ENCODE measurements at places on chromosomes 2 and 18. TPM values are rescaled to one million over a fixed set of nuclear protein-coding genes. Genes with fewer than 3 reads are reported as not detected.

GRCh38 chr2:105580870-105581554 lies 163.7 kb upstream of the NCK2 start:
- H3K27me3 ChIP-seq, result peaks cover 13% of the 10 kb centered on the region
- H3K4me1 ChIP-seq, result no peaks in the 10 kb centered on the region
- H3K4me3 ChIP-seq, result no peak overlapping the region
- H3K36me3 ChIP-seq, result no peaks in the 10 kb centered on the region

Gene UGT1A7
- total RNA-seq, result not detected

DNA sequence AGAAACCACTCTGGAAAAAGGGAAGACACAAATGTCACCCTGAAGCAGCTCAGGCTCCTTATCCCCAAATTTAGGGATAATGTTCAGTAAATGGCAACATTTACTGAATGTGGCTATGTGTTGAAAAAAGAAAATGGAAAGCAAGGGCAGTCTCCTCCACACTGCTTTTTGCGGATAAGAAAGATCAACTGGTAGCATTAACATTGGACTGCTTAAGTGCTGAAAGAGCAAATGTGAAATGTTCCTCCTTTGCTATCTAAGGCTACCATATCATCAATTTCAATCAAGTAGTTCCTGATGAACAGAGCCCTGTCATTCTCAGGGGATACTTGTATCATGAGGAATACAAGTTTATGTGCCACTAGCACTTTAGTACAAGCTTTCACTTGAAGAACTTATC lies 12.5 kb downstream of the FBXO11 start:
- H3K36me3 ChIP-seq, result no peaks in the 10 kb centered on the region
- H3K4me1 ChIP-seq, result peaks cover 42% of the 10 kb centered on the region
- DNase-seq, result no peak
- H3K27me3 ChIP-seq, result no peaks in the 10 kb centered on the region

DNA sequence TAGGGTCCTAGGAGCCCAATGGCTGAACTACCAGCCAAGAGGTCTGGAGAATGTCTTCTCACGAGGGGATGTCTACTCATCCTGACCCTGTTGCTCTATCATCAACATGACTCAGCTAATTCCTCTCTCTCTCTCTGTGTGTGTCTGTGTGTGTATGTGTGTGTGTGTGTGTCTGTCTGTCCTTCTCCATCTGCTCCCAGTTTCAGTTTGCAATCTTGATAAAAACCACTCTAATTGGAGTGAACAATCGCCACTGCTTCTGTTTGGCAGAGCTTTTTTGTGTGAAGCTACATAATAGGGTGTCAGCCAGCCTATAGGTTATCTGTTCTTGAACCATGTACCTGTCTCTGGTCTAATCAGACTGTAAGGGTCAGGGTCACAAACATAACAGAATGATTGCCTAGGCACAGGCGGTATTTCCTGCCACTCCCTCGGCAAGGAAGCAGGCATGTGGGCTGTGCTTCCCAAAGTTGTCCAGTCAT lies 219.8 kb downstream of the SH3BP4 start:
- H3K36me3 ChIP-seq, result no peaks in the 10 kb centered on the region
- H3K4me3 ChIP-seq, result peak overlapping the region; percentile 45
- peak; percentile 90 for DNase-seq
- no peaks in the 10 kb centered on the region for H3K27me3 ChIP-seq
- H3K4me1 ChIP-seq, result peaks cover 38% of the 10 kb centered on the region

DNA sequence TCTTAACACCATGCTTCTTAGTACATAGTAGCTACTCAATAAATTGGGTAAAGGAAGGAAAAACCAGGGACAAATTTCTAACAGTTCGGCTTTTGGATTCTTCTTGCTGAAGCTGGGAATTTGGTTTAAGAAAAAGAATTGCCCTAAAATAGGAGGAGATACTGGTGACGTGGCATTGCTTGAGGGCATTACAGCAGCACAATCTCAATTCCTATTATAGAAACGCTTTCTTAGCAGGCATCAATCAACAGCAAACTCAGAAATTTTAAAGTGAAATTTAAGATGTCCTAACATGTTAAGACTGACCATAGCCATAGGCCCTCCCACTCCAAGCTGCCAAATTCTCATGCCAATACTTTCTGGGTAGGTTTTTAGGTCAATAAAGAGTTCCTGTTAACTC lies 169.5 kb downstream of the SRBD1 start:
- H3K27ac ChIP-seq, result no peak overlapping the region
- H3K4me3 ChIP-seq, result no peak overlapping the region
- peaks cover 26% of the 10 kb centered on the region for H3K4me1 ChIP-seq
- 0 out of 2 replicates have a peak, but pooled peaks cover 4% of the 10 kb centered on the region for H3K36me3 ChIP-seq
- no peaks in the 10 kb centered on the region for H3K27me3 ChIP-seq

DNA sequence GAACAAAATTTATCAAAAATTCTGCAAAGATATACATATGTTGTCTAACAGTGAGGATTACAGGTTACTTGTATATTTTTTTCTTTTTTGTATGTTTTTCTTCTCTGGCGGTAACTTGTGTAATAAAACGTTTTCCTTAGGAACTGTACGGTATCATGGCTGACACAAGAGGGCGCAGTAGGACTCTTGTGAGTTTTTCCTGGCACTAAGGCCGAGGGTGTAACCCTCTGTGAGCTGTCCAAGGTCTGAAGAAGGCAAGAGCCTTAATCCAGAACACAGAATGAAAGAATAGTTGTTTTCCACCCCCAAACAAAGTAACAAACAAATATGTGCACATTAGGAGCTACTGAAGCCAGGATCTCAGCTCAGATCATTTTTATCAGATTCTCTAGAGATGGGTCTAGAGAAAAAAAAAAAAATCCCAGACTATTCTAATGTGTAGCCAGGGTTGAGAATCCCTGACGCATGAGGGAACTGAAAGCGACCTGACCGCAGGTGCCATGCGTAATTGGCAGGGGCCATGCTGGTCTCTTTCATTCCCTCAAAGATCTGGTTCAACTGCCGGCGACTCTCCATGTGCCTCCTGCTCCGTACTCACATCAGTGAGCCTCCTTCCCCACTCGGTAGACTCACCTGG lies 27.0 kb downstream of the TMEM200C start:
- DNase-seq, result peak; percentile 94
- H3K4me3 ChIP-seq, result no peak overlapping the region
- H3K27me3 ChIP-seq, result no peaks in the 10 kb centered on the region
- no peaks in the 10 kb centered on the region for H3K4me1 ChIP-seq
- no peaks in the 10 kb centered on the region for H3K36me3 ChIP-seq
- no peak overlapping the region for H3K27ac ChIP-seq

DNA sequence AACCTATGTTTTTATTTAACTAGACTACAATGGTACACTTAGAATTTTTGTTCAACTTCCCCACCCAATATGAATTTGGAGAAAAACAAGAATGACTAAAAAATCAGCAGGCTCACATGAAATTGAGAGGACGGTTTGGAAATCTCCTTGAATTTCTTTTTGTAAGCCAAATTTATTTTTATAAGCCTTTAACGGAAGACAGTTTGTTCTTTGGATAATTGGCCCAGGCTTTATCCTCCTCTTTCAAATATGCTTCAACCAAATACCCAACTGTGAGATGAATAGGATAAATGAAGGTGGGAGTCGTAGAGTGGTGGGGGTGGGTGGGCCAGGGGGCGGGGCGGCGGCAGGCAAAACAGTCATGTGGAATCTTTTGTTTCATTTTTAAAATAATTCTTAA lies 60.6 kb downstream of the FMNL2 start:
- DNase-seq, result no peak
- H3K27ac ChIP-seq, result peak overlapping the region; percentile 69
- H3K4me1 ChIP-seq, result peaks cover 31% of the 10 kb centered on the region

DNA sequence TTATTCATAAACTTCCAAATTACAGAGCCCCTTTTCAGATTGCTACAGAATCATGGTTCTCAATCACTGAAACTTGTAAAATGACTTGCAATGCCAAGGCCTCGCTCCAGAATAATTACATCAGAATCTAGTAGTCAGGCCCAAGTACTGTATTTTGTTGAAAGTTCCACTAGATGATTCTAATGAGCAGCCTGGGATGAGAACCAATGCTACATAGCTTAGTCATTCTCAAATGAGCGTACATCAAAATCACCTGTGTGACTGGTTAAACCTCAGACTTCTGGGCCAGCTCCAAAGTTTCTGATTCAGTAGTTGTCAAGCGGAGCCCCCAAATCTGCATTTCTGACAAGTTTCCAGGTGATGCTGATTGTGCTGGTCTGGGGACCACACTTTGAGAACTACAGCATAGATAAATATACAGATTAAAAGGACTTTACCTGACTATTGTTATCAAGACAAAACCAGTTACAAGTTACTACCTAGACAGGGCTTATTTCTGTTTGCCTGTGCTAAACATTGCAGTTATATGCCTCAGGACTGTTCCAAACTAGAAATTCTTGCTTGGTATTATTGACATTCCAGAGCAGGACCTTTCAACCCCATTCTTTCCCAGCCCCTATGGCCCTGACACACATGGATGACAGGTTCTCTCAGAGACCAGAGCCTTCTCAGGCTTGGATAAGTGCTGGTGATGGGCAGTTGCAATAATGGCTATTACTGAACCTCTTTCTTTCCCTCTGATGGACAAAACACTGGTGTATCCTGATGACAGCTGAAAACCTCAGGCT lies 83.1 kb downstream of the UPP2 start:
- no peak for DNase-seq
- H3K27me3 ChIP-seq, result no peaks in the 10 kb centered on the region
- H3K4me3 ChIP-seq, result no peak overlapping the region
- no peaks in the 10 kb centered on the region for H3K4me1 ChIP-seq

Gene PXDN
- 291 TPM for total RNA-seq

GRCh38 chr2:45697190-45697589 lies 45.7 kb downstream of the PRKCE start:
- H3K4me1 ChIP-seq, result peaks cover 29% of the 10 kb centered on the region
- no peak for DNase-seq
- H3K4me3 ChIP-seq, result no peak overlapping the region
- H3K27me3 ChIP-seq, result no peaks in the 10 kb centered on the region
- no peaks in the 10 kb centered on the region for H3K36me3 ChIP-seq
- H3K27ac ChIP-seq, result no peak overlapping the region

DNA sequence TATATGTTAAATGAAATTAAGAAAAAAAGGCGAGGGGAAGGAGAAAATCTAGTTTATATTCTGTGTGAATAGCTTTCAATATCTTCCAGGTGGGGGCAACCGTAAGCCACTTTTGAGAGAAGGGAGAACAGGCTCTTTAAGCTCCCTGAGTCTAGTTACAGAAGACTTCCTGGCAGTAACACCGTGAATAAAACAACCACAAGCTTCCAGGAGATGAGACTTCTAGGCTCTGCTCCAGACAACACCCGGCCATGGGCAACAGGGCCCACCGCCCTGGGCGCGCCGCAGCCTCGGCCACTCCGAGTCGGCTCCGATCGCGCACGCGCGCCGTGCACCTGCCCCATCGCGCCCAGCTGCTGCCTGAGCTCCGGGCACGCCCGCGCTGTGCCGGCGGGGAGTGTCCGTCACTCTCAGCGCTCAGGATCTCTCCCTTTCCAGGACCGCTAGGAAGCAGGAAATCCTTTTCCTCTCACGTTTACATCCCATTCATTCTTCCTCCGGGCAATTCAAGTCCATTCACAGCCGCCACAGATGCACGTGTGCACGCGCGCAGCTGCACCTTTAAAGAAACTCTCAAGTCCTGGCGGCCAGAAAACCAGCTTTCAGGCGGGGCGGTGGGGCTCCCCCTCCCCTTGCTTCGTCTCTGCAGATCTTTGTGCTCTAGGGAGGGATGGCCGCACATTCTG lies 19.4 kb upstream of the PAX3 start:
- peaks cover 78% of the 10 kb centered on the region for H3K27me3 ChIP-seq
- peak; percentile 70 for DNase-seq
- no peak overlapping the region for H3K27ac ChIP-seq
- peak overlapping the region; percentile 66 for H3K4me3 ChIP-seq
- H3K4me1 ChIP-seq, result no peaks in the 10 kb centered on the region
- no peaks in the 10 kb centered on the region for H3K36me3 ChIP-seq

- H3K4me3 ChIP-seq, result no peak overlapping the region
- H3K27ac ChIP-seq, result peak overlapping the region; percentile 1
- H3K4me1 ChIP-seq, result peaks cover 50% of the 10 kb centered on the region
- H3K27me3 ChIP-seq, result no peaks in the 10 kb centered on the region
Observed at GRCh38 chr2:37782721-37783371, 111.4 kb upstream of the CDC42EP3 start.

Gene ALLC
- not detected for total RNA-seq

Gene RAB6C
- total RNA-seq, result not detected

- H3K27me3 ChIP-seq, result no peaks in the 10 kb centered on the region
- H3K27ac ChIP-seq, result no peak overlapping the region
- no peak overlapping the region for H3K4me3 ChIP-seq
- peaks cover 3% of the 10 kb centered on the region for H3K36me3 ChIP-seq
- DNase-seq, result no peak
Observed at GRCh38 chr18:80106482-80107051, 2.5 kb upstream of the ADNP2 start.

Gene MOCOS
- total RNA-seq, result 26.2 TPM

Gene C2orf80
- total RNA-seq, result not detected

- no peaks in the 10 kb centered on the region for H3K4me1 ChIP-seq
- no peak overlapping the region for H3K27ac ChIP-seq
- H3K27me3 ChIP-seq, result peaks cover 21% of the 10 kb centered on the region
- H3K36me3 ChIP-seq, result no peaks in the 10 kb centered on the region
- no peak for DNase-seq
Observed at GRCh38 chr2:70962885-70963878, 15.2 kb upstream of the ANKRD53 start.

Gene COL3A1
- total RNA-seq, result 2,141 TPM

DNA sequence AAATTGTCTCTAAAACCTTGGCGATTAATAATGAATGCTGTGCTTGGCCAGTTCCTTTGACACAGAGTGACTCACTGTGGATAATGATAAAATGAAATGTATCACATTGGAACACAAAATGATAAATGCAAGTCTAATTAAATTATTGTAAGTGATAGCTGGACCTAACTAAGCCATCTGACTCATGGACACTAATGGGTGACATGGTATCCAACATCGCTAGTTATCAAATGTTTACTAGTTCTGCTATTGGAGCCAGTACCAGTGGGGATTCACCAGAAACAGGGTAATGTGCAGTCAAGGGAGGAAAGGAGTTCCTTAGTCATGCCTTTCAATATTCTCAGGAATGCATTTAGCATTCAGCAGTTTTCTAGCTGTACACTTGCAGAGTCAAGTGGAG lies 736.3 kb upstream of the ACVR2A start:
- DNase-seq, result peak; percentile 63
- H3K36me3 ChIP-seq, result no peaks in the 10 kb centered on the region

Gene RIT2
- not detected for total RNA-seq

Gene PDE11A
- 0.86 TPM for total RNA-seq

GRCh38 chr2:45466053-45466452 lies 145.0 kb downstream of the SRBD1 start:
- H3K27me3 ChIP-seq, result no peaks in the 10 kb centered on the region
- no peak for DNase-seq
- no peaks in the 10 kb centered on the region for H3K4me1 ChIP-seq
- no peak overlapping the region for H3K4me3 ChIP-seq
- no peaks in the 10 kb centered on the region for H3K36me3 ChIP-seq

Gene ARHGAP28
- 0.63 TPM for total RNA-seq

Gene CHRNG
- not detected for total RNA-seq

DNA sequence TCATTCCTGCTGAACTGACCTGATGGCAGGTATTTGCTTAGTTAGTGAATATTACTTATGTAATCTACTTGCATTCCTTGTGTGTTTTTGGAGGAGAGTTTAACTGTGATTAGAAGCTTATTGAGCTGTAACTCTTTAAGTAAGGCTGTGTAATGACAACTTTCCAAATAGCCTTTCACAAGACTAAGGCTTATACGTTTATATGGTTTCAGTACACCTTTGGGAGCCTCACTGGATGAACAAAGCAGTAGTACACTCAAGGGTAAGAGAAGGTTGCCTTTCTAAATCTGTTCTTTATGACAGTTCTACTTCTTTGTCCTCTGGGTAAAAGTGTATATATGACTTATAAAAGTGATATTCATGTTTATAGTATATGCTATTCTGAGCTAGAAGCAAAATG lies 4.3 kb downstream of the ITPRID2 start:
- no peak for DNase-seq
- H3K36me3 ChIP-seq, result peaks cover 45% of the 10 kb centered on the region
- H3K27ac ChIP-seq, result no peak overlapping the region
- no peak overlapping the region for H3K4me3 ChIP-seq

Gene SERPINB5
- total RNA-seq, result not detected
